Esophagus muscularis mucosa (tissue), 4 donors: ENCODE measurements at places on chromosomes 12 and 14. TPM values are rescaled to one million over a fixed set of nuclear protein-coding genes. Genes with fewer than 3 reads are reported as not detected.

DNA sequence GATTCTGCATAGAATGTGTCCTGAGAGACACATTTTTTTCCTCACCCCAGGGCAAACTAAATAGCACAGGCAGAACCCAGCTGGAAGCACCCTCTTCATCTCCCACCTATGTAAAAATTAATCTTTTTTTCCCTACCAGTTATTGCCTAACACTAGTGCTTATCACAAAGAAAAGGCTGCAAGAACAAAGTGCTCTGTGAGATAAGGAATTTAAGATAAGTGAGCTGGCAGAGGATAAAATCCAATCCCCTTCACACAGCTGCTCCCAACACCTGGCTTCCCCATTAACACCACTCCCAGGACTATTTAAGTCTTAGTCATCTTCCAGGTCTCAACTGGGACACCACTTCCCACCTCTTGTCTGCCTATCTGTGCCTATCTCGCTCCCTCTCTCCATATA is 75.2 kb downstream of the TTC9 start:
- no peaks in the 10 kb centered on the region for H3K27me3 ChIP-seq
- H3K4me3 ChIP-seq, result no peak overlapping the region
- H3K4me1 ChIP-seq, result peaks cover 6% of the 10 kb centered on the region
- DNase-seq, result no peak

ATG101 gene
- total RNA-seq, result 55.5 TPM

NRXN3 gene
- total RNA-seq, result 71.1 TPM

IL23A gene
- total RNA-seq, result not detected

- no peaks in the 10 kb centered on the region for H3K27me3 ChIP-seq
- no peak overlapping the region for H3K27ac ChIP-seq
- DNase-seq, result no peak
- no peaks in the 10 kb centered on the region for H3K36me3 ChIP-seq
Measured at GRCh38 chr12:71536939-71537622, 97.5 kb downstream of the LGR5 start.
